ENCODE measurements at places on chromosomes 2 and 18.

GRCh38 chr2:137348301-137348700 is 583.0 kb downstream of the THSD7B start:
- DNase-seq = peak; percentile 5

- DNase-seq = no peak
Measured at GRCh38 chr2:197867624-197868023, 63.2 kb downstream of the PLCL1 start.

DNA sequence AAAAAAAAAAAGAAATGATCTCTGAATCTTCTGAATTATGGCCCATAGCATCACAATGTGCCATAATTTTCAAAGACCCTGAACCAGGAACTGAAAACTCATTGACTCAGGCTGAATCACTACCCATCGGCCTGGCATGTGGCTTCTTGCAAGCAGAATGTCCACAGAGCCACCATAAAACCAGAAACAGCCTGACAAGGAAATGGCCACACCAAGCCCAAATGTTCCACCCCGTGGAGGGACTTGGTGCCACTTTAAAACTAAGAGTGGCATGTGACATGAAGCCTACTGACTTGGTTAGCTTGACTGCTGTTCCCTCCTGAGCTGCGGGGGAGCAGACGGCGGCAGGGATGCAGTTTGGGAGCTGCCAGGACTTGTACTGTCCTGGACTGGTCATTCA is 71.2 kb upstream of the RBM44 start:
- no peak for DNase-seq

DNA sequence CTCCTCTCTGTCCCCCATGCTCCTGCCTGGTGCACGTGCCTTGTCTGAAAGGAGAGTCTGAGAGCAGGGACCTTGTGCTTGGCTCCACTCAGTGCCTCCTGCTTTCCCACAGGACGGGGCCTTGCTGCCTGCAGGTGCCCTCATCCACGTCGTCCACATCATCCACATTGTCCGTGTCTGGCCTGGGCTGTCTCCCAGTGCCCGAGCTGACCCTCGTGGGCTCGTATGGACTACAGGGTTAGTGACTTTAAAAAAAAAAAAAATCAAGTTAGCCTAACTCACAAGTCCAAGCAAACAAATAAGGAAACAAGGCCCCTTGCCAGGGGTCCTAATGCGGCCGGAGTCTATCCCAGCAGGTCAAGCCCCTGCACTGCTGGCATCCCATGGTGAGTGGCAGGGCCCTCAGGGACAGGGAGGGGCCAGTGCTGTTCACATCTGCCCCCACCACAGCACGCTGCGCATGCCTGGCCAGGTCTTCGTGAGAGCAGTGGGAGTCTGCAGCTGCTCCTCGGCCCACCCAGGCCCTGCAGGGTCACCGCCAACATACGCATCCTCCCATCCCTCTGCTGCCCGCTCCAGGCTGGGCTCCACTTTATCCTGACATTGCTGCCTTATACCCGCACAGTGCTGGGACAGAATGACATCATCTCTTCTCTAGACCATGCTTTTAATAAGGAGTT is 232.6 kb downstream of the NDUFA10 start:
- no peak for DNase-seq

DNA sequence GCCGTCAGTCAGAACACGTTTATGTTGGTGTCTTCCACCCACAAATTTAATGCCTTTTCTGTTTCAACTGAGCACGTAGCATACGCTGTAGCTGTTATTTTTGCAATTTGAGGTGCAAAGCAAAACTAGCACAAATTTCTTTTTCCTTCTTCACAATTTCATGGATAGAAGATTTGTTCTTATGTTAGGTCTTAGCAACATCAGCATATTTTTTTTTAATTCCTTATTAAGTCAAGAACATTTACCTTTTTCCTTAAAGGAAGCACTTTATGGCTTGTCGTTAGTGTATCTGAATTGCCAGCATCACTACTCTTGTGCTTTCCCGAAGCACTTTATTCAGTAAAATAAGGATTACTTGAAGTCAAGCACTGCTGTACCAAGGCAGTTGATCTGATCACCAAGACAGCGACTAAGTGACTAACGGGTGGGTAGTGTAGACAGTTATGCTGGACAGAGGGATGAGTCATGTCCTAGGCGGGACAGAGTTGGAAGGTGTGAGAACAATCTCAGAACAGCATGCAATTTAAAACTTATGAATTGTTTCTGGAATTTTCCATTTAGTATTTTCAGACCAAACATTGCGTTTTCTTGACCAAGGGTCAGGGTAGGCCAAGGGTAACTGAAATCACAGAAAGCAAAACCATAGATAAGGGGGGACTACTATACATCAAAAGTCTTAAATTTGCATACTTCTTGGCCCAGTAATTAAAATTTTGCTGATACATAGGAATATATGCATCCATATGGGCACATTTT is 13.3 kb downstream of the BABAM2 start:
- no peak for DNase-seq

DNA sequence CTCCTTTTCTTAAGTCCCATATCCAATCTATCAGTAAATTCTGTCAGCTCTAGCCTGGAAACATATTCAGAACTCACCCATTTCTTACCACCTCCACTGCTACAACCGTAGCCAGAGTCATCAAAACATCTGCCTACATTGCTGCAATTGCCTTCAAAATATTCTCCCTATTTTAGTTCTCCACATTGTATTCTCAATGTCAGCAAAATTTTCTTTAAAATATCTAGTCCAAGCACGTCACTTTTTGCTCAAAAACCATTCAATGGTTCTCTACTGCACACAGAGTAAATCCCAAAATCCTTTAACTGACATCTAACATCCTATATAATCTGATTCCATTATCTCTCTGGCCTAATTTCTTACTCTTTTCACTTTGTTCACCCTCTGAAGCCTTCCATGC is 68.5 kb upstream of the ERBB4 start:
- no peak for DNase-seq

Data from NCI-H1092 (cell line).